ENCODE measurements at places on chromosomes 13 and 19.
A peak's percentile ranks its signal among the peaks of the same experiment; 100 is the strongest.

- no peak for DNase-seq
These were observed 5.4 kb downstream of the FLT1 start for GRCh38 chr13:28489524-28489931.

DNA sequence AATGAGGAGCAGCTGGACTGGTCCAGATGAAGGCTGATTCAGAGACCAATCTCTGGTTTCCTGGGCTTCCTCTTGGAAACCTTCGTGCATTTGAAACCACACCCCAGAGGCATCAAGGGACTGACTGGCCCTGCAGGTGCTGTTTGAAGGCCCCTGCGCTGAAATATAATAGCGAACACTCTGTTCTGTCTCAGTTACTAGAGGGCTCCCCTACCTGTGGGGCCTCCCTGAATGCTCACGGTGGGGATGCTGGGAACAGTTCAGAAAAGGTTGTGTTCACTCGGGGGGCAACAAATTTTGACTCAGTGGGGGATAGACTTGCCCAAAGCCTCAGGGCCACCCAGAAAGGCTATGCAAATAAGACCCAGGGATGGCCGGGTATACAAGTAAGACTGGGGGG, 6.4 kb downstream of the CCDC8 start:
- DNase-seq: no peak

DNA sequence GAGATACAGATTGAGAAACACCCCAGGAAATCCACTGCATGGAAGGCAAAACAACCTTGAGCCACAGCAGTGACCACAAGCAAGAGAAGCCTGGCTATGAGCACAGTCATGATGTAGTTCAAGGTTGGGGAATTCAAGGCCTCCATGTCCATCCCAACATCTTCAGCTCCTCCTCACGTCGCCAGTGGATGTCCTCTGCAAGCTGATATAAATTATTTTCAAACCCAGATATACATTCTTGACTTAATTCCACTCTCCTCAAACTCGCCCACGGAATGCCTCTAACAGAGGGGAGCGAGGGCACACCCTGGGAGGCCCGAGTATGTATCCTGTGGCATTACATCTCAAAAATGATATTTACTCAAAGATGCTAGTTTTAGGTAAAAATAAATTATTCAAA, 105.5 kb downstream of the SHISA2 start:
- no peak for DNase-seq

DNA sequence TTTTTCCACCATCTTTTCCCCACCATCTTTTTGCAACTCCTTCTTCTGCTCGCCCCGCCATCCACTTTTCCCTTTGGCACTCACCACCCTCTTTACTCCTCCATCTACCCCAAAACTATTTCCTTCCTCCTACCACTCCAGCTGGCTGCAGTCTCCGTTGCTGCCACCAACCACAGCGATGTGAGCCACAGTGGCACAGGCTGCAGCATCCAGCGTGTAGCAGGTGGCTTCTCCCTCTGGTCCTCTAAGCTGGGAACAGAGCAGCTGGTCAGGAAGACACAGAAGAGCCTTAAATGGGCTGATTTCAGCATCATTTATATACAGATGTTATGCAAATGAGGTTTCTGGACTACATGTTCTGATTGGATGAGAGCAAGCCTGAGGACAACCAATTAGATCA, 144.5 kb downstream of the TNFRSF19 start:
- no peak for DNase-seq

DNA sequence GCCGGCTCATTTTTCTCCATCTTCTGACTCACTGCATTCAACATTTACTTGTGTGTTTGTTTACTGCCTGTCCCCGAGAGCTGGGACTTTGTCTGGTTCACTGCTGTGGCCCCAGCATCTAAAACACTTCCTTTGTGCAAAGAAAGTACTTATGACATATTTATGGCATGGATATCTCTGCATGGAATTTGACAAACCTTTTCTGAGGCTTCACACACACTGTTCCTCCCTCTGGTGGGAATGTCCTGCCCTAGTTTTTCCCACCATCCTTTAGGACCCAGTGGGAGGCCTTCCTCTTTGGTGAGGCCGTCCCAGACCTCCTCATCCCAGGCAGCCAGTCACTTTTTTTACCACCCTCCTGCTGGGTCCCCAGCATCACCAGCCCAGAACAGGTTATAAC, 1.4 kb upstream of the SRRM5 start:
- no peak for DNase-seq

DNA sequence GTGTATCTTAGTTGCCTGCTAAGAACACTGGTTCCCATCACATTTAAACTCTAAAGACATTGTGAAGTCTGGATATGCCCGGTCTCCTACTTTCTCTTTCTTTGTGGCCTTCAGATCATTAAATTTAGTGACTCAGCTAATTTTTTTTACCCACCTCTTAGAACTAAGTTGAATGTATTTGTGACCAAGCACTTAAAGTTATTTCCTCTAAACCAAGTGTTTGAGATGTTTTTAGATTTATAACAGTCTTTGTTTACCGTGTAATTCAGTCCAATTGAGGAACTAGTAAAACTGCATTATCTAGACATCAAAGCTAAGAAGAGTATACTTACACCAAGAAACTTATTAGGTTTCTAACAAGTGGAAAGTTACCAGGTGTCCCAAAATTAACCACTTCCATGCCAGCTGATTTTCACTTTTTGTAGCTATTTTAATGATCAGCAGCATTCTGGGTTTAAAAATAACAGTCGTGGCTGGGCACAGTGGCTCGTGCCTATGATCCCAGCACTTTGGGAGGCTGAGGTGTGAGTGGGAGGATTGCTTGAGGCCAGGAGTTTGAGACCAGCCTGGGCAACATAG, 53.1 kb downstream of the ARHGAP35 start:
- no peak for DNase-seq

DNA sequence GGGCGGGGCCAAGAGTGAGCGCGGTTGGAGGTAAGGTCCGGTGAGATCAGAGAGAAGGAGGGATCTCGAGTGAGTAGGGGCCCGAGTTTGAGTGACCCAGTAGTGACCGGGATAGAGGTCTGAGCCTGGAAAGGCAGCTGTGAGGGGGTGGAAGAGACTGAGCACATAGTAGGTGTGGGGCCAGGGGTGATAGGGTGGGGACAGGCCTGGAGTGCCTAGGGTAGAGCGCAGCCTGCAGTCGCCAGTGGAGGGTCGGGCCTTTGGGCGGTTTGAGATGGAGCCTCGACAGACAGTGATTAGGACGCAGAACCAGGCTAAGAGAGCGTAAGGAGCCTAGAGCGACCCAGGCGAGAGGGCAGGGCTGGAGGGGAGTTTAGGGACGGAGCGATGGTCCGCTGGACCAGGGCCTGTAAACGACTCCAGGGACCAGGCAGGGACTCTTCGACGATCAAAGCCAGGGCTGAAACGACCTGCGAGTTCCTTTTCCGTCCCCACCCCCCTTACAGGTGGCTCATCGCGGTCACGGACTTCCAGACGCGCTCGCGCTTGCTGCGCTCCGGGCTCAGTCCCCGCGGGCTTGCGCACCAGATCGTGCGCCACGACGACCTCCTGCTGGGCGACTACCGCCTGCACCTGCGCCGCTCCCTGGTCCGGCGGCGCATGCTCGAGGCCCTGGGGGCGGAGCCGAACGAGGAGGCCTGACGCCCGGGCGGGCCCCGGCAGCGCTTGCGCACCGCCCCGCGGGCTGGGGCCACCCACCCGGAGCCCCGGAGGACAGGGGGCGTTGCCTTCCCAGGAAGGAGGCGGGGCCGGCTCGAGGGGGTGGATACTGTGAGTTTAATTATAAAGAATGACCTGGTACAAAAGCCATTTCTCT, 9.4 kb downstream of the C19orf81 start:
- DNase-seq: peak; percentile 32

- no peak for DNase-seq
These were observed 3.2 kb downstream of the MED16 start for GRCh38 chr19:889662-890295.

DNA sequence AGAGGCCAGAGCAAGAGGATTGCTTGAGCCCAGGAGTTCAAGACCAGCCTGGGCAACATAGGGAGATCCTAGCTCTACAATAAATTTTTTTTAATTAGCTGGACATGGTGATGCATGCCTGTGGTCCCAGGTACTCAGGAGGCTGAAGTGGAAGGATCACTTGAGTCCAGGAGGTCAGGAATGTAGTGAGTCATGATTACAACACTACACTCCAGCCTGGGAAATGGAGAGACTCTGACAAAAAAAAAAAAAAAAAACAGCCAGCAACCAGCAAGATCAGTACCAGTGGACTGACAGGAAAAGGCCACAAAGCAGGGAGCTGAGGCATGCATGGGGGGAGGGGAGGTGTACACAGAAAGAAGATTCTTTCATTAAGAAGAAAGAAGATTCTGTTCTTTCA, 52.7 kb upstream of the RFXAP start:
- no peak for DNase-seq

DNA sequence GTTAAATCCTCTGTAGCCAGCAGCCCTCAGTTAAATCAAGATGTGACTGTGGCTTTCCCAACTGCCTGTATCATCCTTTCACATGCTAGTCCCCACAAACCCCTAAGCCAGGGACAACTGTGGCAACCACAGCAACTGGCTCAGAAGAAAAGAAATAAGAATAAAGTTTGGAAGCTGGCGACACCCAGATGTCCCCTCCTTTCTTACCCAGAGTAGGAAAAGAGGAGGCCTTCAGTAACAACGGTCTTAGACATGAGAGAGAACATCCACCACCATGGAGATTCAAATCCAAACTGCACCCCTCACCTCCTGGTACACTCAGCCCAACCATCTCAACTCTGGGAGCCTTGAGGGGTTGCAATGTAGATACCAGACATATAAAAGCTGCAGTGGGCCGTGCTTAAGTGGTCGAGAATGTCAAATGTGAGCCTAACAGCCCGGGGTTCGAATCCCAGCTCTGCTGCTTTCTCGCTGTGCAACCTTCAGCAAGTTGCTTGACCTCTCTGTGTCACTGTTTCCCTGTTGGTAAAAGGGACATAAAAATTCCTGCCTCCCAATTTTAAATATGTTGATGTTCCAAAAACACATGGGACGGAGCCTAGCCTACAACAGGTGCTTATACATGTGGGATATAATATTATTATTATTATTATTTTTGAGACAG, 23.8 kb downstream of the ZNRF4 start:
- DNase-seq: no peak

GRCh38 chr19:40302224-40303011, 17.3 kb upstream of the AKT2 start:
- DNase-seq: no peak

DNA sequence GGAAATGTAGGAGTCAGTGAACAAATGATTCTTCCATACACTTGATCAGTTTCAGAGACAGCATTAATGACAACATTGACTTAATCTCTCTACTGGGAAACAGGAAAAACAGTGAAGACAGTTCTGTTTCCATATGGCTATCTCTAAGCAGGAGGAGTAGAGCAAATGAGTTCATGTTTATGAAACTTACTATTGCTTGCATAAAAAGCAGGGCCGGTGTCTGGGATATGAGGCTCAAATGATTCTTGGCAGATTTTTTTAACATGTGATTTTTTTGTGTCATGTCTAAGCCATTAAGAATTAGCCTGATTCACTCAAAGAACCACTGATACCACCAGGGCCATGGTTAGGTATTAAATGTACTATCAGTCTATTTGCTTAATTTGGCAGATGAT, 141.9 kb downstream of the SLC7A1 start:
- DNase-seq: no peak

- DNase-seq: no peak
These were observed 899.3 kb downstream of the UQCRFS1 start for GRCh38 chr19:28313633-28314032.

GRCh38 chr19:11092181-11092538, 2.9 kb downstream of the LDLR start:
- DNase-seq: peak; percentile 39

DNA sequence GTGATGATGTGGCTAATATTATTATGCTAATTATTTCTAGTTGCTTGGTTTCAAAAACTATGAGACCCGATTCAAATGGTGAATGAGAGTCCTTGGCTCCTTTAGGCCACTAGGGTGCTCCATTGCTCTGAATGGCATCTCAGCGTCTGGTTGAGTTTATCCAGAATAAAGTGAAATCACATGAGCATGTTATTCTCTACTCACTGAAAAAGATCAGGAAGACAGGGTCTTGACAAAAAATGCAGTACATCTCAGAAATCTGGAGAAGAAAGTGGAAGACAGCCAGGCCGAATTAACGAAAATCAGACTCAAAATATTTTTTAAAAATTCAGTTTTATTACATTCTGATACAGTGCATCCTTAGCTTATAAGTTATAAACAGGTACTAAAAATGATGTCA, 516.2 kb downstream of the MYO16 start:
- no peak for DNase-seq

DNA sequence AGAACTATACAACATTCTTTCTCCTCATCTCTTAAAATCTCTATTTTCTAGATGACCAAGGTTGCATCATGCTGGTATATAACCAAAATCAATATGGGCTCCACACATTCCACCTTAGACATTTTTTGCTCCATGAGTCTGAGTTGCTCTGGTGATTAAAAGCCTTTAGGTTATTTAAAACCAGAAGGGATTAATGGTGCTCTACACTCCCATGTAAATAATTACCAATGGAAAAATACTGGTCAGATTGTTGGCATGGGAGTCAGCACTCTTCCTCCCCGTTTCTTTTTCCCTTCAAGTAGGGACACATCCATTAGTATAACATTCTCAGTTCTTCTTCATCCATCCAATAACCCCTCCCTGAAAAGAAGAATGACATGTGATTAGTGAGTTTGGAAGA, 747.7 kb downstream of the PCDH17 start:
- no peak for DNase-seq

- DNase-seq: no peak
These were observed at the start of gene FAM83E for GRCh38 chr19:48614436-48615230. Gene FAM83E, minus strand, starts transcription at chr19:48615076. Its CDS starts 1,704 bp downstream, at chr19:48613372.

- DNase-seq: no peak
These were observed 231.7 kb downstream of the MZT1 start for GRCh38 chr13:72495681-72496080.

Data from activated CD4-positive, alpha-beta T cell treated with anti-CD3 and anti-CD28 coated beads for 4 hours (primary cell).